ENCODE measurements at places on chromosomes 3 and 15. TPM values are rescaled to one million over a fixed set of nuclear protein-coding genes. Genes with fewer than 3 reads are reported as not detected.

Gene TGM4
- not detected for total RNA-seq

Gene GCSAM
- total RNA-seq = not detected

Gene NEK10
- 9.8 TPM for total RNA-seq

- no peak for DNase-seq
Measured at GRCh38 chr3:15768421-15769255, 29.1 kb downstream of the ANKRD28 start.

- DNase-seq = no peak
Measured at GRCh38 chr15:31081588-31082250, 19.8 kb downstream of the TRPM1 start.

- no peak for DNase-seq
Measured at GRCh38 chr15:64810497-64811326, 14.7 kb downstream of the PIF1 start.

DNA sequence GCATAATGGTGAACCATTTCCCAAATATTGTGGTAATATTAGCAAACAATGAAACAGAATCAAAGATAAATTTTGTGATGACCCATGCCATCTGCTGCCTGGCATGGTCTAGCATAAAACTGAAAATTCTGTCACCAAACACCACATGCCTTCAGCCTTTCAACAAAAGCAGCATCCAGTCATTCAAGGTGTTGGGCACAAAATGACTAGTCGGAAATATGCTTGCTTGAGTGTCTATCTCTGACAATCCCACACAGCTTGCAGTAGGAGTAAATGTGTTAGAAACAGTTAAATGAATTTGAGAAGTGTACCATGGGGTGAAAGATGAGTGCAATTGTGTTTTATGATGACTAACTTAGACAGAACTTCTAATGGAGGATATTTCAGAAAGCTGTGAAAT, 61.7 kb upstream of the CDIN1 start:
- DNase-seq = no peak

- no peak for DNase-seq
Measured at GRCh38 chr3:4030624-4031023, 231.4 kb downstream of the LRRN1 start.

DNA sequence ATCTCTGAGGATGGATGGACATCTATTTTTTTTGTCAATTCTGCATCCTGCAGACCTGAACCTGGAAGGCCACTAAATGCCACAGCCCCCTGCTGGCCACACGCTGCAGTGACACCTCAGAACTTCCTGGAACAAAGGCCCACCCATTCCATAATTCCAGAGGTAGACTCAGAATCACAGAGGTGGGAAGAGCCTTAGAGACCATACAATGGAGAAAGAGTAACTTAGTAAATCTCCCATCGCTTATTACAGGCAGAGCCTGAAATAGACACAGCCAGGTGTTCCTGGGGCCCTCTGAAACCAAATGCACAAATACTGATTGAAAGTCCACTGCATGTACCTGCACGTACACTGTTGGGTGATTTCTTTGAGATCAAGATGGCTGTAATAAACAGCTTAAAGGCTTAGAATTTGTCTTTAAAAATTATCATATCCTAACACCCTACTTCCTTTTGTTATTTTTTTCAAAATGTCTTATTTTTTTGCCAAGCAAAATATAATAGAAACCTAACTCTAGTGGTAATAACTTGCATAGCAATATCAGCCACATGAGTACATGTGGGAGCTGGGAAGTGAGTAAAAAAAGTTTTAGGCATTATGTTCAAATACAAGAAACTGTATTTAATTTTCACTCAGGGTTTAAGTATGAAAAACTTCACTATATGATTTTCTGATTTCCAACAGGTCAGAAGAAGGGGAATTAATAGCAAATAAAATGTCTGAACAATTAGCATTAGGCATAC, 62.7 kb downstream of the EOMES start:
- peak; percentile 65 for DNase-seq

Measured in Right ventricle myocardium inferior (tissue), 1 donor.